Motor neuron (in vitro differentiated cells): ENCODE measurements at places on chromosomes 2 and 18. TPM values are rescaled to one million over a fixed set of nuclear protein-coding genes. Genes with fewer than 3 reads are reported as not detected.

GRCh38 chr2:231210782-231211181 lies 12.4 kb downstream of the ARMC9 start:
- ATAC-seq: no peak

- ATAC-seq: no peak
Measured at GRCh38 chr2:161147856-161148255, 12.4 kb upstream of the TANK start.

GRCh38 chr2:59888015-59888414 lies 665.4 kb downstream of the BCL11A start:
- no peak for ATAC-seq

LOXHD1 gene
- 0.05 and 0.26 TPM in 2 replicates for total RNA-seq

CRYGC gene
- total RNA-seq: not detected in 2 replicates
